ENCODE measurements at places on chromosomes 4 and X.

DNA sequence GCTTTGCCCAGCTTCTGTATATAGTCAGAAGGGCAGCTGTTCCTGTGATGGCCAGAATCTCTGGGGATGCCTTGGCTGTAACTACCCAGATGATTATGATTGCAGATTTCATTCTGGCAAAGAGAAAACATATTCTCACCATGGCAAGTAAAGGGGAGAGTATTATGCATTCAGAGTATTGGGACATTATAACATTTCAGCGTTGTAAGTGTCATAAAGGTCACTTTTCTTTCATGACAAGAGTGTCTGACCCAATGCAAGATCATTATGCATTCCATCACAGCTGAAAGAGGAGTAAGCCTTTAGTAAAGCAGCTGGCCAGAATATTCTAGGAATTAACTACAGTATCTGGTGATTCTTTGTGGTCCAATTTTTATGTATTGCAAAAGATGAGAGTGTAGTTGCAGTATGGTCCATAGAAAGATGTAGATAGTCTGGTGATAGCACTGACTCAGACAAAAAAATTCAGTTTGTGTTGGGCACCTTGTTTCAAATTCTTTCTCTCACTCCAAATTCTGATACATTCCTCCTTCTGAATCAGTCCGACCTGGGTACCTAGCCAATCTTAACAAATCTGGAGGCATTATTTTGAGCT lies 2366.3 kb downstream of the PCDH7 start:
- DNase-seq = no peak

DNA sequence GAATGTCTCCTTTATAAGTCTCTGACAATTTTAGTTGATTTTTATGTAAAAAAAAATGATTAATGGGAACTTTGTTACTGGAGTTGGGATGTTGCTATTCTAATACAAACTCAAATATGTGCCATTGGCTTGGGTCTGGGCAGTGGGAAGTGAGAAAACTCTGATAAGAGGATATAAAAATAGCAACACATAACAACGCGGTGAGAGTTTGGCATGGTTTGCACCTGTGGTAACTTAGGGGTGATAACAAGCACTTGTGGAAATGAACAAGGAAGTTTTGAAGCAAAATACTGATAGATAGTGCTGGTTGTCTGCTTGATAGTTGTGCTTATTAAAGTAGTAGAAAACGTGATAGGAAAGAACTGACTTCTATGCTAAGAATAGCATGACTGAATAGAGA lies 743.3 kb upstream of the AGA start:
- no peak for DNase-seq

- DNase-seq = no peak
Observed at GRCh38 chrX:3669841-3670475, 43.5 kb downstream of the PRKX start.

DNA sequence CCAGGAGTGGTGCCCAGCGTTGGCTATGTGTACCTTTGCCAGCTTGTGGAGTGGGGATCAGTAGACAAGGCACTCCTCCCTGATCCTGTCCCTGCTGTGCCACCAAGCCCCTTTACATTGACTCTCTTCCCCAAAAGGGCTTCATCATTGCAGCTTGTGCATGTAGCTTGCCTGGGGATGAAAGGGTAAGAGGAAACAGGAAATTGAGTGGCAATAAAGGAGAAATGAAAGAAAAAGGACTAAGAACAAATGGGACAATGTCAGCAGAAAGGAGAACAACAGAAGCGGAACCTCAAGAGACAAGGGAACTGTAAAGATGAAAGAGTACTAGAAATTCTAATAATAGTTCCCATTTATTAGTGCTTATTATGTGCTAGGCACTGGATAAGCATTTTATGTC lies 8.7 kb upstream of the IL13RA1 start:
- peak; percentile 77 for DNase-seq

DNA sequence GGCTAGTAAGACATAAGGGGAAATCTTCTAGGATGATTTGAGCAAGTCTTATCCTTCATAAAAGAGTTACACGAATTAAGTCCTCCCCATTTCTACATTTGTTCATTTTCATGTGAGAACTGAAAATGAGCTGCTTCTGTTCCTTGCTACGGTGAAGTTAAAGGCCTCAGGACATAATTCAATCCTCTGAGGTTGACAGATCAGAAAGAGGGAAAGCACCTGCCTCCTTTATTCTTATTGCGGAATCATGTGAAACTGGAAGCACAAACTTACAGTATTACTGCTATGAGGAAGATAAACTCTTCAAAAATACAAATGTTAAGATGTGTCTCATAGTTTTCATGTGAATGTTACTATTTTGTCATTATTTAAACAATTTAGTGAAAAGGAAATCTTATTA lies 395.3 kb downstream of the STPG2 start:
- DNase-seq = no peak

DNA sequence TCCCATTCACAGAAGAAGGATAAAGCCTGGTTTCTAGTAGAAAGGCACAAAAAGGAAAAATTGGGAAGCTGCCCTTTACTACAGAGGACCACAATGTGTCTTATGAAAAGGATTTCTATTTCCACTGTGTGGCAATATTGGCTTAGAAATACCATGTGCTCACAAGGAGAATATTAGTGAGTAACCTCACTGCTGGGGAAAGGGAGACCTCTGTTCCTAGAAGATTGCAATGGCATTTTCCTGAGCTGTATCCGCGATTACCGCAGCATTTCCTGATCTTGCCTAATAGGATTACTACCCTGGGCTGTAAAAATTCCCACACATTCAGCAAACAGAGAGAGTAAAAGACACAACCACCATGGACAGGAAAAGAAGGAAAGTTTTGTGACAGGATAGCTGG lies 308.8 kb upstream of the TECRL start:
- no peak for DNase-seq

GRCh38 chrX:152897222-152898131 lies at the start of gene ZNF185:
ZNF185 (plus strand) TSS chrX:152898067; CDS start chrX:152914490, 16,423 bp downstream.
- DNase-seq = no peak

- no peak for DNase-seq
Observed at GRCh38 chr4:71275004-71275403, 63.8 kb upstream of the SLC4A4 start.

DNA sequence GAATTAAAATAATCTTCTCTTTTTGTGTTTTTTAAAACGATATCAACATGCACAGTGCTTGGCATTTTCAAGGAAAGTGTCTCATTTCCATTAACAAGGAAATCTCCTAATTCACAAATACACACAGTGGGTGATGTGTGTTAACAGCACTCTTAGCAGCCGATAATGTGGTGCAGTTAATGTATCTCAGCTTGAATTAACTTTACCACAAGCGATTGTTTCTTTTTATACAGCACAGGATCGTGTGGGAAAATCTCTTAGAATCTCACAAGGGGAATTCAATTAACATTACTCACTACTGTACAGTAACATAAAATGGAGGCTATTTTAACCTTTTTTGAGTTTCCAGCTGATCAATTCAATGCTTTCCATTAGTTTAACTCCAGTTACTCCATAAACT lies 1841.9 kb downstream of the STIM2 start:
- DNase-seq = no peak

Measured in suppressor macrophage treated with lipopolysaccharide for 1 hour (primary cell).